ENCODE measurements at places on chromosomes 16 and 17.

- DNase-seq: no peak
Measured at GRCh38 chr17:50864747-50865059, 1.5 kb downstream of the TOB1 start.

- DNase-seq: no peak
Measured at GRCh38 chr17:8167526-8167925, 4.8 kb upstream of the VAMP2 start.

- no peak for DNase-seq
Measured at GRCh38 chr17:9329251-9329921, 246.2 kb downstream of the STX8 start.

- DNase-seq: no peak
Measured at GRCh38 chr16:1876468-1876867, 4.5 kb upstream of the MEIOB start.

GRCh38 chr16:61887903-61888302 is 148.3 kb downstream of the CDH8 start:
- no peak for DNase-seq

GRCh38 chr16:30947859-30948666 is 805 bp upstream of the ORAI3 start:
- peak; percentile 95 for DNase-seq

DNA sequence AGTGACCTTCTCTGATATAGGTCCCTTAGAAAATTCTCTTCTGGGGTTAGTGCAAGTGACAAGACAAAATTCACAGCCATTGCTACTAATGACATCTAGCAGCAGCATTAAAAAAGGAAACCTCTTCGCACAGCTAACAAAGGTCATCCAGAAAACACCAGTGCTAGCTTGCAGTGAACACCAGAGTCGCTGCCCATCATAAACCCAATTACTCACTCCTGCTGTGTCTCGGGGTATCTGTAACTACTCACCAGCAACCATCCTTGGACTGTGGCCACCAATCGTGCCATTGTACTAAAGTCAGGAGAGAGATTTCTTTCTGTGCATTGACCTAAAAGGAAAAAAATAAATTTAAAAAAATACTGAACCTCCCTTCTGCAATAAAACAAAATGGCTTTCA is 1494.7 kb upstream of the CDH8 start:
- DNase-seq: no peak

GRCh38 chr17:73476890-73477350 is 165.1 kb upstream of the CDC42EP4 start:
- DNase-seq: peak; percentile 46

DNA sequence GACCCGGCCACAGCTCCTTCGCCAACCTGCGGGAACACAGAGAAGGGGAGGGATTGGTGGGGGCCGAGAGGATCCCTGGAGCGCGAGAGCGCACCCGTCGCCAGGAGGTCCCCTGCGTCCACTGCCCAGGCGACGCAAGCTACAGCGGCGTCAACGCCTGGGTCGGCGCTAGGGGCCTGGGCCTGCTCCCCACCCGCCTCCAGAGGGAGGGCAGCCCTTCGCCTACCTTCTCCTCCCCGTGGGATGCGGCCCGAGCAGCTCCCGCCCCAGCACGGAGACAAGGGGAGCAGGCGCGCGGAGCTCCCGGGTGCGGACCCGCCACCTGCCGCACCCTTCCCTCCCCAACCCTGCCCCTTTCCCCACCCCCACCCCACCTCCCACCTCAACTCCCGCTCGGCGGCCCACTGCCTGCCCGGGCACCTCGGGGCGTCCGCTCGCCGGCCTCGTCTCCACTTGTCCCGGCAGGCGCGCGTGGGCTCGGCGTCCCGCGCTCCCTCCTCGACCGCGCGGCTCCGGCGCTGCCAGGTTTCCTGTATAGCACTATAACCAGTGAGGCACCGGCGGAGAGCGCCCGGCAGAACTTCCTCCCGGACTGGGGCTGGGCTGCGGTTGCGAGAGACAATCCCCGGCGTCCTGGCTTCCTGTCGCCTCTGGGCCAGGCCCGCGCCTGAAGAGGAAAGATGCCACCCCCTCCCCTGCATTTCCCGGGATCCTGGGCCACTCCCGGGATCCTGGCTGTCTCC is 119.1 kb upstream of the SMURF2 start:
- peak; percentile 35 for DNase-seq

DNA sequence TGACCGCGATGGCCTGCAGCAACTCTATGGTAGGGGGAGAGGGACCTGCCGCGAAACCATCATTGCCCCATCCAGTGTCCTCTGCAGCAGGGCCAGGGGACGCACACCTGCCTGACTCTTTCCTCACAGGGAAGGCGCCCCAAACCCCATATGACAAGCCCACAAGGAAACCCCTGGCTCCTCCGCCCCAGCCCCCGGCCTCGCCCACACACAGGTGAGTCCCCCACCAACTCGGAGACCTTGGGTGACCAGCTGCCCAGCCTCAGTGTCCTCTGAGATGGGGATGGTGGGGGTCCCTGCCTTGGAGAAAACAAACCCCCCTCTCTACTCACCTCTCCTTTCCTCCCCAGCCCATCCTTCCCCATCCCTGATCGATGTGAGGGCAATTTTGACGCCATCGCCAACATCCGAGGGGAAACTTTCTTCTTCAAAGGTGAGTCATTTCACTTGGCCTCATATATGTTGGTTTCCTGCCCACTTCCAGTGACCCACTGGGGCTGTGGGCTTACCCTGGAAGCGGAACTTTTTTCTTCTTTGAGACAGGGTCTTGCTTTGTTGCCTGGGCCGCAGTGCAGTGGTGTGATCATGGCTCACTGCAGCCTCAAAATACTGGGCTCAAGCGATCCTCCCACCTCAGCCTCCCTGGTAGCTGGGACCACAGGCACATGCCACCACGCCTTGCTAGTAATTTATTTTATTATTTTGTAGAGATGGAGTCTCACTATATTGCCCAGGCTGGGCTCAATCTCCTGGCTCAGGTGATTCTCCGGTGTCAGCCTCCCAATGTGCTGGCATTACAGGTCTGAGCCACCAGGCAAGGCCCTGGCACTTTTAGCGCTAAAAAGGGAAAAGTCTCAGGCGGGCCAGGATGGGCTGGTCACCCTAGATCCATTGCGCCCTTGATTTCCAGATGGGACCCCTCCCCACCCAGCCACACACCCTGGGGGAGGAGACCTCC is 8.0 kb upstream of the IL32 start:
- no peak for DNase-seq

GRCh38 chr17:55694286-55694910 is 28.3 kb downstream of the TMEM100 start:
- DNase-seq: no peak

DNA sequence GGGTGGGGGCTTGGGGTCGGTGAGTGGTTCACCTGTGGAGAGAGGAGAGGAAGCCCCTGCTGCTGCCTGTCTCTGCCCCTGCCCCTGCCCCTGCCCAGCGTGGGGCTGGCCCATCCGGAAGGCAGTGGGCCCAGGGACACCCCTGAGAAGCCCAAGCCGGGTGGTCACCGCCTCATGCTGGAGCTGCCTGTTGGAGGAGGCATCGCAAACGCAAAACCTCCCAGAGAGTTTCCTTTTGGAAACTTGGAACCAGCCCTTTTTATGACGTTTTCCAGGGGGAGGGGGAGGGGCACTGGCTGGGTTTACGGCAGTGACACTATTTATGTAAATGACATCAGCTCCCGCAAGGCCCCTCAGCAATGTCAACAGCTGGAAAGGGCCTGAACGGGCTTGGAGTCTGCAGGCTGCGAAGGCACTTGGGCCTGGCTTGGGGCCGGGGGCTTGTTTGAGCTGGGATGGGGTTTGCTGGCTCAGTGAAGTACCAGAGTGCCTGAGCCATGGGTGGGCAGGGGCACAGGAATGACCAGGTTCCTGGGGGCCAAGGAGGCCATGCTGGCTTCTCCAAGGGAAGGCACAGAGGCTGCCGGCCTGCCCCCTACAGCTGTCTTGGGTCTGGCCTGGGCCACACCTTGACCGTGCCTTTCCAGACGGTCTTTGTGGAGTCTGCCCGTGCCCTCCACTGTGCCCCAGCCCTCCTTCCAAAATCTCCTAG is 219.5 kb downstream of the NTN1 start:
- peak; percentile 63 for DNase-seq

DNA sequence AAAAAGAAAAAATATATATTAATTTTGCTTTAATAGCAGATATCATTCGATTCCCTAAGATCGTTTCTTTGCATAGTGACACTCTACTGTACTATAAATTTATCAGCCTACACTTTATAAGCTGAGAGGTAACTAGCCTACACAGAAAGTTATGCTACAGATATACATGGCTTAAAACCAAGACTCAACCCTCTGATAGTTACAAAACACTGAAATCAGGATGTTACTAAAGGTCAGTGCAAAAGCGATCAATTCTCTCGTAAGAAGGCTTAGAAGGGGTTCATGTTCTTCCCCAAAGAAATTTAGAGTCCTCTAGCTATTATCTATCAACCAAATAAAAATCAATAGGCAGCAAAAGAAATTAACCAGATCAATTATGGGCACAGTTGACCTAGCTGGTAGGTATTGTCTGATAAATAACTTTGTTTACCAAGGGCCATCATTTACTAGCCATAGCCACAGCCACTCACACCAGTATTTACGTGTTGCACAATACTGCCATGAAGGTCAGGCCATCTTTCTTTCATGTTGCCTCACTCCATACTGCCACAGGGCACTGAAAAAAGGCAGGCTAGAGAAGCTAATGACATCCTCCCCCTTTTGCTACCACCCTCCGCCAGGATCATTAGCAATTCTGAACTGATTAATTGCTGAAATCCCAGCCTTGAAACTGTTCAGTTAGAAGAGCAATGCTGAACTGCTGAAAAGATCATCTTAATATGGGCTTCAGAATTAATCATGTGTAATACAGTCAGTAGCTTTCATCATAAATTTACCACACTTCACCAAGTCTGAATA is 43.7 kb downstream of the RND2 start:
- DNase-seq: no peak

DNA sequence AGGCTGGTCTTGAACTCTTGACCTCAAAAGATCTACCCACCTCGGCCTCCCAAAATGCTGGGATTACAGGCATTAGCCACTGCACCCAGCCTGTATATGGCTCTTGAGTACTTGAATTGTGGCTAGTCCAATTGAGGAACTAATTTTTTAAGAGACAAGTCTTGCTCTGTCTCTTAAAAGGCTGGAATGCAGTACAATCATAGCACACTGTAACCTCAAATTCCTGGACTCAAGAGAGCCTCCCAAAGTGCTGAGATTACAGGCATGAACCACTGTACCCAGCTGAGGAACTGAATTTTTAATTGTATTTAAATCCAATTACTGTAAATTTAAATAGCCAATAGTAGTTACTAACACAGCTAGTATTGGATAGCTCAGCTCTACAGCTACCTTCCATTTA is 50.6 kb downstream of the MED13 start:
- DNase-seq: no peak

- DNase-seq: no peak
Measured at GRCh38 chr17:29569245-29569950, 897 bp downstream of the TP53I13 start.

DNA sequence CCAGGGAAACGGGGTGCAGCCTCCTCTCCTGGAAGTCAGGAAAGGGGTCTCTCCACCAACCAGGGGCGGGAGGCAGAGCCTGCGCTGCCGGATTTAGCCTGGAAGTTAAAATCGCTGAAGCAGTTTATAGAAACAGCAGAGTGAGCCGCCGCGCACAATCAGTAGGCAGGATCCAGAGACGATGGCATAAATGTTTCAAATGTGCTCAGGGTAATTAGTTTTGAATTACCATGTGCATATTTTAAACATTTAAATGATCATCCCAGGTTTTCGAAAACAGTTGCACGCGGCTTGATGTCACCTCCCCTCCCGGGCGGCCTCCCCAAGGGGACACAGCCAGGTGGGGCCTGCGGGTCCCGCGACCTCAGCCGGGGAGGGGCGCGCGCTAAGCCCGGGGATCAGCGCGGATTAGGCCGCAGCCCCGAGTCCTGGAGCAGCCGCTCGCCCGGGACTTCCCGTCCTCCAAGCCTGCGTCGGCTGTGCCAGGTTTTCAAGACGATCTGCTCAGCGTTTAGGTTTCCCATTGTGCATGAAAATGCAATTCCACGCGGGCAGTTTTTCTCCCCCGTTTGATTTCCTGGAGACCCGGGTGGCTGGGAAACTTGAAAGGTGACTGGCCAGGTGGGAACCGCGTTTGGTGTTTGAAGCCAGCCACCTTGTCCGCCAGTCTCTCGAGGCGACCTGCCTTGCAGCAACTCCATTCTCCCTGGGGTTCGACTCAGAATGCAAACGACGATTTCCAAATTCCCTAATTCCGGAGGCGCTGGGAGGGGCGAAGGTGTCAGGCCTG is 78.3 kb downstream of the RPA1 start:
- peak; percentile 29 for DNase-seq

- no peak for DNase-seq
Measured at GRCh38 chr17:56640116-56640515, 46.6 kb downstream of the NOG start.

DNA sequence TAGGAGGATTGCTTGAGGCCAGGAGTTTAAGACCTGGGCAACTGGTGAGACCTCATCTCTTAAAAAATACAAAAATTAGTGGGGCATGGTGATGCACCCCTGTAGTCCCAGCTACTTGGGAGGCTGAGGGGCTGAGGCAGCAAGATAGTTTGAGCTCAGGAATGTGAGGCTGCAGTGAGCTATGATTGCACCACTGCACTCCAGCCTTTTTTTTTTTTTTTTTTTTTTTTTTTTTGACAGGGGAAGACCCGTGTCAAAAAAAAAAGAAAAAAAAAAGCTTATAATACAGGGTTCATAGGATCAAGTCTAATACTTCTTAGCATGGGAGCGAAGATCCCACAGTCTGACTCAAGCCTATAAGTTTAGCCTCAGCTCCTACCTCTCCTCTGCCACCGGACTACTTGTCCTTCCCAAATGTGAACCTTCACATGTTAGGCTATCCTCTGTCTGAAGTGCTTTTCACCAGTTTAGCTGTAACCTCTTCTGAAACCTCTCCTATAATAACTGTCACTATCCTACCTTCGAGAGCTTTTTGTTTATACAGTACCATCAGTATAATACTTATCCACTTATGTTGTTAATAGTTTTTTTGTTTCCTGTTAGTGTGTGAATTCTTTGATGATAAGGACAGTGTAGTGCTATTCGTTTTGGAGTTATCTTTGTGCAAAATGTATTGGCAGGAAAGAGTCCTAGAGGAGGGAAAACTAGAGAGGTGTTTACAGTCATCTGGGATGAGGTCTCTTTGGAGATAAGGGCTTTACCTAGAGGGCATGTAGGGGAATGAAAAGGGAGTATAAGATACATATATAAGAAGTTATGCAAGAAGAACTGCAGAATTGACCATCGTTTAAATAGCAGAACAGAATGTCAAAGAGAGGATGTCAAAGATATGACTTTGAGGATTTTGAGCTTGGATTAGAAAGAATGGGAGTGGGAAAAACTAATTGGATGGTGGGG is 15.5 kb downstream of the CPD start:
- no peak for DNase-seq

DNA sequence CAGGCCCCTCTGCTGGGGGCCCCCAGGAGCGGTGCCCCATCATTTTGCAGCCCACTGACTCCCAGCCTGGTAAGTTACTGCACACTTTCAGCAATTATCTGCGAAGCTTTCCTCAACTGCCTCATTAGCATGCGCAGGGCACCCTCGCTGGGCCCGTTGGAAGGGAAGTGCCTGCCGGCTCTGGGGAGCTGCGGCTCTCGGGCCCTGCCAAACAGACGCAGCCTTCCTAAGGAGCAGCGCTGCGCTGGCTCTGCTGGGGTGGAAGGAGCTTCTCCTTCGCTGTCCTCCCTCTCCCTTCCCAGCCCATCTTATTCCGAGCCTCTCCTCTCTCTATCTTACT is 71.0 kb downstream of the RBBP6 start:
- peak; percentile 38 for DNase-seq

Data from head of caudate nucleus (tissue), 42 donors.